ENCODE measurements at places on chromosomes 12 and 14.

DNA sequence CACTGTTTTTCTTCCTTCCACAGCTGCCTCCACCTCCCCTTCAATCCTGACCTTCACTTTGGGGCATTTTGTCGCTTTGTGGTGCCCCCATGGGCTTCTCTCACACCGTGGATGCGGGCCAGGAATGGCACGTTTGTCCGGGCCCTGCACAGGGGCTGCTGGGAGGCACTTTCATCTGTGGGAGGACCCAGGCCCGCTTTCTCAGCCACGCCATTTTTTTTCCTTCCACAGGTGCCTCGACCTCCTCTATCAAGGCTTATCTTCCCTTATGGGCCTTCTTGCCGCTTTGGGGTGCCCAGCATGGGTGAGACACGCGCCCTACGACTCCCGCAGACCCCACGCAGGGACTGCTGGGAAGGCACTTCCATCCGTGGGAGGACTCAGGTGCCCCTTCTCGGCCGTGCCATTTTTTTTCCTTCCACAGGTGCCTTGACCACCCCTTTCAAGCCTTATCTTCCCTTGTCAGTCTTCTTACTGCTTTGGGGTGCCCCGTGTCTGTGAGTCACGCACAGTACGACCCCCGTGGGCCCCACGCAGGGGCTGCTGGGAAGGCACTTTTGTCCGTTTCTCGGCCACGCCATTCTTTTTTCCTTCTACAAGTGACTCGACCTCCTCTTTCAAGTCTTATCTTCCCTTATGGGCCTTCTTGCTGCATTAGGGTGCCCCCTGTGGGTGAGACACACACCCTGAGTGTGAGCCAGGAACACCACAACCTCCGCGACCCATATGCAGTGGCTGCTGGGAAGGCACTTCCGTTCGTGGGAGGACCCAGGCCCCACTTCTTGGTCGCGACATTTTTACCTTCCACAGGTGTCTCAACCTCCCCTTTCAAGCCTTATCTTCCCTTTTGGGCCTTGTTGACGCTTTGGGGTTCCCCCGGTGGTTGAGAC lies 270.7 kb downstream of the ALG10 start:
- no peak for DNase-seq

- no peak for DNase-seq
These were observed 207.9 kb upstream of the BCL2L14 start for GRCh38 chr12:11862798-11863197.

DNA sequence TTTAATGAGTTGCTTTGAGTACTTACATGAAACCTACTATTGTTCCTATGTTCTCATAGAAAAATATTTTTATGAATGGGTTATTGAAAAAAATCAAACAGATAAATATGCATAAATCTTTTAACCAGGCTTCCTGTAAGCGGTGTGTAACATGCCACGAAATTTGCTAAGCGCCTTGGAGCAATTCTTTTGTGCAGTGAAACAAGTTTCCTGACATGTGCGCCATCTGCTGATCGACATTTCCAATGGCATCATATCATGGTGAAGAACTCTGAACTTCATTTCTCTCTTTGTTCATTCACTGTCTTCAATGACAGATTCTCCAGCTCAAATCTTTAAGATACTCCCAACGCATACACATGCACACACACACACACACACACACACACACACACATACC lies 145.6 kb upstream of the NAV3 start:
- DNase-seq, result no peak

- no peak for DNase-seq
These were observed 201.9 kb downstream of the PHETA1 start for GRCh38 chr12:111166779-111167540.

DNA sequence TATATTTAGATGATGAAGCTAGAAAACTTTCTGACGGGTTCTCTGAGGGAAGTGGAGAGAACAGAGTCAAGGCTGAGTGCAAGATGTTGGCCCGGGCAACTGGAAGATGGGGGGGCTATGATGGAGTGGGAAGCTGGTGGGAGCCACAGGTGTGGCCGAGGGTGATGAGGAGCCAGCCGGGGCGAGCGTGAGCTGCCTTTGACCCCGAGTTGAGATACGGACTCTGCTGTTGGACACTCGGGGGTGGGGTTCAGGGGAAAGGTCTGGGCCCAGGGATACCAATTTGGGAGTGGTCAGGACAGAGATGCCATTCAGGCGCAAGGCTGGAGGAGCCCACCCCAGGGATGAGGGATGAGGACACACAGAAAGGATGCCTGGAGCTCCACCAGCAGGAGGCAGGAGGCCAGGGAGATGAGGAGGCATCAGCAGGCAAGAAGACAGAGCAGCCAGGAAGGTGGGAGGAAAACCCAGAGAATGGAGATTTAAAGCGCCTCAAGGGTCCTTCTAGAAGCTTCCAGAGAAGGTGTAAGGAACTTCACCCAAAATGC lies 9.0 kb downstream of the SCARB1 start:
- no peak for DNase-seq

- DNase-seq, result no peak
These were observed 1054.3 kb downstream of the VRK1 start for GRCh38 chr14:97851428-97851995.

GRCh38 chr14:94144765-94145164 lies 15.4 kb upstream of the IFI27L2 start:
- DNase-seq, result no peak

- DNase-seq, result no peak
These were observed 2.2 kb downstream of the SCARB1 start for GRCh38 chr12:124861492-124861891.

GRCh38 chr12:107144990-107145389 lies 51.6 kb upstream of the CRY1 start:
- no peak for DNase-seq

GRCh38 chr12:38132139-38132538 lies 184.4 kb upstream of the ALG10B start:
- DNase-seq, result no peak

- no peak for DNase-seq
These were observed 3.1 kb downstream of the CCDC63 start for GRCh38 chr12:110849748-110850403.

DNA sequence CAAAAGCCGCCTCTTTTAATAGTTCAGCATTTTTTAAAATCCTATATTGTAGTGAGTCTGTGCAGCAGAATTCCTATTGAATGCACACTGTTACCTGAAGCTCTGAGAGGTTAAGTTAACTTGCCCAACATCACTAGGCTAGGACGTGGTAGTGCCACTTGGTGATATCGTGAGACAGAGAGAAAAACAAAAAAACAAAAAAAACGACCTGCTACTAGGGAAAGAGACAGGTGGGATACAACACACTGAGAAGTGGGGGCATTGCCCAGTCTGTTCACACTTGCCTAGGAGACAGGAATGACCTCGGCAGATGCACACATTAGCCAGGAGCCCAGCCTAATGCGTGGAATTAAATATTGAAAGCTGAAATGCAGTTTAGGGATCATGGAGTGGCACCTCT lies 129.7 kb upstream of the CCND2 start:
- no peak for DNase-seq

DNA sequence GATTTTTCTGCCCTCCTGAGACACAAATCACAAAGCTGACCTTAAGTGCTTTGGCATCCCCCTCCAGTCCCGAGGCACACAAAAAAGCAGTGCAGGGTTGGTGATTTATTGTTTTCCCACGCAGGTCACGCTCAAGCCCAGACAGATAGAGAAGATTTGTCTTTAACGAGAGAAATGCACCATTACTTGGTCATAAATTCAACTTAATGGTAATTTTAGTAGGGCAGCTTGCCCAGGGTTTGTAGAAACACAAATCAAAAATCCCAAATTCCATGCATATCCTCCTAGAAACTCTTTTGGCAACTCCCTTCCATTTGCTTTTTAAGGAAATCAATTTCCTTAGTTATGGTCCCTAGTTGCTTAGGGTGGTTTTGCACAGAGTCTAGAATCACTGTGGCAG lies 132.6 kb downstream of the IGF1 start:
- DNase-seq, result no peak

DNA sequence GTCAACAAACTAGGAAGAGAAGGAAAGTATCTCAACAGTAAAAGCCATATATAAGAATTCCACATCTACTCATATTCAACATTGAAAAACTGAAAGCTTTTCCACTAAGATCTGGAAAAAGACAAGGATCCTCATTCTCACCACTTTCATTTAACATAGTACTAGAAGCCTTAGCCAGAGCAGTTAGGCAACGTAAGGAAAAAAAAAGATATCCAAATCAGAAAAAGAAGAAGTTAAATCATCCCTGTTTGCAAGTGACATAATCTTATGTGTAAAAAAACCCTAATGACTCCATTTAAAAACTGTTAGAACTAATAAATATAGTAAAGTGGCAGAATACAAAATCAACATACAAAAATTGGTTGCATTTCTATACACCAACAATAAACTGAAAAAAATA lies 426.2 kb downstream of the BCAT1 start:
- DNase-seq, result no peak

DNA sequence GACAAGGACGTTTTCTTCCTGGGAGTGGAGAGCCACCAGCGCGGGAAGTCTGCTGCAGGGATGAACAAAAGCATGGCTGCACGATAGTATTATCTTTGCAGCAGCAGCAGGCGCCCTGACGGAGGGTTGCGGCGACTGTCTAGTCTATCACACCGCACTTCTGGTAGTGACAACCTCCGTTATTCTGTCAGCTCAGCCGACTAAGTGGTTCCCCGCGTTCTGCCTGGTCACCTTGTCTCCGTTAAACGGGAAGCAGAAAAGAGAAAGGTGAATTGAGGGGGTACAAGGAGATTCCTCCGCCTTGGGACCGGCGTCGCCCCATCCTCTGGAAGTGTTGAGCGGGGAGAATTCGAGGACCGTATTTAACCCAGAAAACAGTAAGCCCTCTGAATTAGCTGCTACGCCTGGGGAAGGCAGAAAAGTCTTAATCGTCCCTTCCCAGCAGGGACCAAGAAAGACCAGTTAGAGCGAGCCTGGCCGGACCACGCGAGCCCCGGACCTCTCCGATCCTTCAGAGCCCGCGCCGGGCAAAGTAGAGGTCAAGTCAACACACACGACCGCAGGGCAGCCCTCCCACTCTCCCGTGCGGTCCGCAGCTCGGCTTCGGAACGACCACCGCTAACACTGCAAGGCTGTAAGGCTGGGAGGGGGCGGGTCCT lies 536 bp upstream of the DAAM1 start:
- peak; percentile 8 for DNase-seq

DNA sequence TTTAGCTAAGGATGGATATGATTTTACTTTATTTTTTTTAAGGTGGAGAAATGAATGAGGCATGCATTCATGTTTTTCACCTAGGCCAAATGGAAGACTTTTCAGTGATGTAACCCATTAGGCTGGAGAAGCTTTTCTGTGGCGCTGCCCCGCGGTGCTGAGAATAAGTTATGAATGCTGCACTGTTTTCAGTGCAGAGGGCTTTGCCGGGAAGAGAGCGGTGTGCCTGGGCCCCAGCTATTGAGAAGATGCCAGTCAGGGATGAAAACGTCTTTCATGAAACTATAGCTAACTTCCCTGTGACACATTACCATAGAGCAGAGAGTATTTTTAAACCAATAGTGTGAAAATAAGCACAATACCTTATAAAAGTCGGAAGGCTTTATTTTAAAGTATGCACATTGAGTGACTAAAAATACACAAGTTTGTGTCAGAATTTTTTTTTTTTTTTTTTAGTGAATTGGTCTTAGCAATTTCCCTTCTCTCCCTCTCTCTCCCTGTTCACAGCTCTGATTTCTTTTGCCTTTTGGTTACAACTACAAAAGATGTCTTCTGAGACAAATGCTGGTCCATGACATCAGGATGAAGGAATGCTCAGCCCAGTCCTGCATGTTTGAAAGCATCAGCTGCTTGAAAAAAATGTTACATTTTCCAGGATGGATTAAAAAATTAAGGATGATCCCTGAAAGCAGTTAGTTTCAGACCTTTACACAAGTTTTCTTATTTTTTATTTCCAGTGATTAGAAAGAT lies 48.3 kb downstream of the NPAS3 start:
- DNase-seq, result no peak

GRCh38 chr12:49954863-49955830 lies 4.6 kb downstream of the AQP2 start:
- no peak for DNase-seq

DNA sequence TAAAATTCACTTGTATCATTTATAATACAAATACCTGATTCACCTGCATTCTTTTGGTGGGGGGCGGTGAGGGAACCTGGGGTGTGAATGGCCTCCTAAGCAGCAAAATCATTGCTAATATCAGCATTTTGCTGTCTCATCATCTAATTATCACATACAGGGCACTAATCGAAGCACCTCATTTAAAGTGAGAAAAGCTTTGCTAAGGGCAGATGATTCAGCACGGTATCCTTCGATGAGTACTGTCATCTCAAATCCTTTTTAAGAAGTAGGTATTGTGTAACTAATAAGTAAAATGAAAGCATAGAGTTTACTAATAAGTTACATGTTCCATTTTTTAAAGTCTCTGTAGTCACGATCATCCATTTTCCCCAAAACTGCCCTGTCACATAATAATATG lies 278.1 kb upstream of the SOX5 start:
- DNase-seq, result no peak

GRCh38 chr12:3071107-3071506 lies 6.1 kb upstream of the TSPAN9 start:
- DNase-seq, result no peak

- DNase-seq, result no peak
These were observed 7.1 kb upstream of the ARL1 start for GRCh38 chr12:101414533-101415119.

GRCh38 chr12:120388691-120389481 lies 19.9 kb upstream of the MSI1 start:
- no peak for DNase-seq

- DNase-seq, result no peak
These were observed 11.7 kb downstream of the ELK3 start for GRCh38 chr12:96205908-96206307.

- DNase-seq, result no peak
These were observed 2.2 kb upstream of the ZFP36L1 start for GRCh38 chr14:68794851-68795596.

- no peak for DNase-seq
These were observed 24.7 kb downstream of the CCDC85C start for GRCh38 chr14:99579120-99579836.

DNA sequence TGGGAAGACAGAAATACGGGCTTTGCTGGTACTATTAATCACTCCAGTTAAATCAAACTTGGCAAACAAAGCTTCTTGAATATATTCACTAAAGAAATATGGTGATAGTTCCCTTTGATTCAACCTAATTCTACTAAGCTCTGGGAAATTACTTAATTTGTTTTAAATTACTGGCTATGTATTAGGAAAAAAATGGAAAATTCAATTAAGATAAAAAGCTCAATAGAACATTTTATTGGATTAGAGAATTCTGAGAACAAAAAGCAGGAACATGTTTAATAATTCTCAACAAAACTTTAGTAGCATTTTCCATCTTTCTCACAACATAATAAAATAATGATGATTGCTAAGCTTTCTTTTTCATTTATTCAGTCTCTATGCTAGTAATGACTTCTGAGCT lies 30.2 kb downstream of the BDKRB1 start:
- DNase-seq, result no peak

- DNase-seq, result no peak
These were observed 299.8 kb downstream of the ADGRD1 start for GRCh38 chr12:131253376-131254026.

DNA sequence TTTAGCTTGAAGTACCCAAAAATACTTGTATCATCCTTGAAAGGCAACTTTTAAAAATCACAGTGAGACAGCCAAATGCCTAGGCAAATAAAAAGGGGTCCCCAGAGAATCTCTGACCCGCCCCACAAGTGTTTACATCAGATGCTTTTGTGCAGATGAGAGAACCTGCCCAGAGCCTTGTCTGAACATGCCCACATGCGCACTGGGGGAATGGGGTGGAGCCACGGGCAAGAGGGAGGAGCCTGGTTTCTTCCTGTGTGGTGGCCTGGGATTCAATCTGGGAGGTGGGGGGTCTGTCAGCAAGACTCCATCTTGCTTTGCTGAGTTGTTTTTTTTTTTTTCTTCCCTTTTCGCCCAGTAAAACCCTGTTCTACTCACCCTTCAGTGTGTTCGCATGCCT lies 381.7 kb upstream of the CCDC196 start:
- DNase-seq, result no peak
